ENCODE measurements at places on chromosomes 3 and 15.

DNA sequence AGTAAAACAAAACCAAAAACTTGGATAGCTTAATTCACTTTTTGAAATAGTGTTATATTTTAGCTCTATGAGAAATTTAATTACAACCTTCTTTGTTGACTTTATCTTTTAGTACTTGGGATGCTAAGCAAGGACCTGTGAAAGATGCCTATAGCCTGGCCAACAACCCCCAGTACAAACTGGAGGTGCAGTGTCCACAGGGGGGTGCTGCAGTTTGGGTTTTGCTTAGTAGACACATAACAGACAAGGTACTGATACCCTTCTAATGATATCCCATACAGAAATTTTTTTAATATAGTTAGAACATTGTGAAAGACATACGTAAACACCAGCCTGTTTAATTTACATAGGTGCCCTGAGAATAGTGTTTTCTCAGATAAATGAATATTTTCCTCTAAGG lies 35.3 kb downstream of the CAPN7 start:
- no peak for DNase-seq

- DNase-seq = no peak
Observed at GRCh38 chr3:172138792-172139507, 99.6 kb downstream of the FNDC3B start.

DNA sequence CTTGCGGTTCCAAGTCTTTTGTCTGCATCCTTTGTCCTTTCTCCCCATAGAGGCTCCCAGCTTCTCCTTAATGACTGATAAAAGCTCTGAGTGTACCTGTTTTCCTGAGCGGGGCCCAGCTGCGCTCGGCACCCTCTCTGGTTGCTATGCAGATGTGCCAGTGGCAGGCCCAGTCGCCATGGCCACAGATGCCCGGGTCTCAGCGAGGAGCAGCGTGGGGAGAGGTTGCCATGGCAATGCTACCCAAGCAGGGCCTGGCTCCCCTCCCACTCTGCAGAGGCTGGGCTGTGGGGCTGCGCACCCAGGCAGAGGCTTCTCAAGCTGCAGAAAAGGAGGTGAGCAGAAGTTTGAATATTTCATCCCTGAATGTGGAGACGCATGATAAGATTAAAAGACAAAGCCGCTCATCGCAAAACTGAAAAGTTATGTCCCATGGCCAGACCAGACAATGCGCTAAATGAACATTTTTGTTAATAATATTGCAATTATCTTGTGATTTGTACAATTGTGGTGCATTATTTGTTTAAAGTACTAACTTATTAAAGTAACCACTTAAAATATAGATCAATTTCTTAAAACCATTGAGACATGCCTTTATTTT lies 66.1 kb downstream of the TPRA1 start:
- no peak for DNase-seq

- no peak for DNase-seq
Observed at GRCh38 chr3:185820973-185821758, 3.7 kb downstream of the IGF2BP2 start.

DNA sequence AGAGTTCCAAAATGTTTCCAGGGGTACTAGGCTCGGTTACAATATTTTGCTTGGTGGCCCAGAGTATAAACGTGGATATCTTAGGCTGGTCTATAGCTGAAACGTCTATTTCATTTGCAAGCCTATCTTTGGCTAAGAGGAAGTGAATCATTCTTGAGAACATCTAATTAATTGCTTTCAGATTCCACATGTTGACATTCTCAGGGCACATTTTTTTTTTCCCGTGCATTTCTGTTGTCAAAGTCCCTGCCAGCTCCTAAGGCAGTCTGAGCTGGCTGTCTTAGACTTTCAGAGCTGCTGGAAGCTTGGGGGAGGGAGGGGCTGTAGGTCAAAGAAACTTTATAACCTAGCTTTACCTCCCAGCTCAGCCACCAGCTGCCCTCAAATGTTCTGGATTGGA lies 23.2 kb upstream of the LAMP3 start:
- DNase-seq = no peak

DNA sequence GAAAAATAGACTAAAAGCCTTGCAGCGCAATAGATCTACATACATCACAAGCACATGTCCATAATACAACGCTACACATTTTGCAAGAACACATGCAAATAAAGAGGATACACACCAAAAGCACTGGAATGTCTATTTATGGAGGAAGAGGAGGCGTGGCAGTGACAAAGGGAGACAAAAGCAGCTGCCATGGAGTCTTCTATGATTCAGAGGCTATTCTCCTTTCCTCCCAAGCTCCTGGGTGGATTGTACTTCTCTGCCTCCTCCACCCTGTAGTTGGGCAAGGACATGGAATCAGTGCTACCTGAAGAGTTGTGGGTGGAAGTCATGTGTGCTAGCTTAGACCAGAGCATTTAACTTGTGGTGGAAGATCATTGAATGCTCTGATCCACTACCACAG lies 57.9 kb upstream of the ABHD2 start:
- no peak for DNase-seq

- no peak for DNase-seq
Observed at GRCh38 chr3:6165951-6166350, 695.0 kb upstream of the GRM7 start.

GRCh38 chr3:194861375-194861774 lies 175.7 kb downstream of the FAM43A start:
- DNase-seq = no peak

DNA sequence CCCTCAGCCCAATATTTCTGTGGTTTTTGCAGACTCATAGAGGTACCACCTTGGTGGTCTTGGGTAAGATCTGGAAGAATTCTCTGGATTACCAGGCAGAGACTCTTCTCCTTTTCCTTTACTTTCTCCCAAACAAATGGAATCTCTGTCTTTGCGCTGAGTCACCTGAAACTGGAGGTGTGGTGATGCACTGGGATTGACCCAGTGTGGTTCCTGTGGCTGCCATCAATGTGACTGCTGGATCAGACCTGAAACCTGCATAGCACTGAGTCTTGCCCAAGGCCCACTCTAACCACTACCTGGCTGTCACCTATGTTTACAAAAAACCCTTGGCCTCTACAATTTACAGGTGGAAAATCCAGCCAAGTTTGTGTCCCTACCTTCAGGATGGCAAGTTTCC lies 295.3 kb downstream of the RBMS3 start:
- DNase-seq = no peak

DNA sequence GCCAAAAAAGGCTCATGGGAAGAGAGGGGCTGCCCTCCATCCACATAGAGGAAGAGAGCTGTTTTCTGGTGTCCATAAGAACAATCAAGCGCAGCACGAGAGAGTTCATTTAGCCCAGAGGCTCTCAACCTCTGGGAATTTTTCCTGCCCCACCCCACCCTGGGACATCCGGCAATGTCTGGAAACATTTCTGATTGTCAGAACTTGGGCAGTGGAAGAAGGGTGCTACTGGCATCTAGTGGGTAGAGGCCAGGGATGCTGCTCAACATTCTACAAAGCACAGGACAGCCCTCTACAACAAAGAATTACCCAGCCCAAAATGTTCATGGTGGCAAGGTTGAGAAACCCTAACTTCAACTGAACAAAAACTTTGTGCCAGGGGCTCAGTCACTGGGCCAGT lies 92.9 kb downstream of the RAB11A start:
- DNase-seq = no peak

- DNase-seq = peak; percentile 90
Observed at GRCh38 chr3:54853573-54854404, 74.1 kb downstream of the LRTM1 start.

DNA sequence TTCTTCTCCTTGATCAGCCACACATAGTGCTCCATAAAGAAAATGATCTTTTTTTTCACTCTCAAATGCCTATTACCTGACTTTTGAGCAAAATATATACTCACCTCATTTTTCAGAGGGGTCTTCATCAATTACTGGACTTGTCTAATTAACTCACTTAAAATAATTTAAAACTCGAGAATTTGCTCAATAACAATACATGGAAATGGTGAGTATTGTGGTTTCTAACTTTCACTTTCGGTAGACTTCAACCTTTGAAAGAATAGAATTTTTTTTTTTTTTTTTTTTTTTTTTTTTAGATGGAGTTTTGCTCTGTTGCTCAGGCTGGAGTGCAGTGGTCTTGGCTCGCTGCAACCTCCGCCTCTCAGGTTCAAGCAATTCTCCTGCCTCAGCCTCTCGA lies 17.7 kb upstream of the EPHB1 start:
- DNase-seq = no peak

Measured in mesothelial cell of epicardium (in vitro differentiated cells).